Activated CD4-positive, CD25-positive, alpha-beta regulatory T cell (primary cell): ENCODE measurements at places on chromosomes 11 and 22.
A peak's percentile ranks its signal among the peaks of the same experiment; 100 is the strongest.

- no peak for DNase-seq
Measured at GRCh38 chr11:11230802-11231562, 122.1 kb downstream of the CSNK2A3 start.

GRCh38 chr11:125210066-125210465, 45.5 kb downstream of the PKNOX2 start:
- no peak for DNase-seq

GRCh38 chr11:12291766-12292165, 85.6 kb upstream of the PARVA start:
- no peak for DNase-seq

DNA sequence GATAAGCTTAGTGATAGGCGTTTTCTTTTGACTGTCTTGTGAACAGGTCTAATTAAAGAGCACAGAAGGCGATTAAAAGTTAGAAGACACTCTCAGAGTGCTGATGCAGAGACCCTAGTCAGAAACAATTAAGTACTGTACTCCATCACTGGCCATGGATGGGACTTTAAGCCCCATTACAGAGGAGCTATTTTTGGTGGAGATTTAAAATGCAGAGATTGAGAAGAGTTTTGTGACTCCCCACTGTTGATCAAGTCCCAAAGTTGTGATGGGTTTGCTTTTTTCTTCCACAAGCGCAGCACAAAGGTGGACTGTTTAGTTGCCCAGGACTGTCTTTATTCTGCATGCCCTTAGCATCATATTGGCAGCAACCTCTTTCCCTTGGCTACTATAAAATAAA, 978 bp downstream of the LUZP2 start:
- no peak for DNase-seq

DNA sequence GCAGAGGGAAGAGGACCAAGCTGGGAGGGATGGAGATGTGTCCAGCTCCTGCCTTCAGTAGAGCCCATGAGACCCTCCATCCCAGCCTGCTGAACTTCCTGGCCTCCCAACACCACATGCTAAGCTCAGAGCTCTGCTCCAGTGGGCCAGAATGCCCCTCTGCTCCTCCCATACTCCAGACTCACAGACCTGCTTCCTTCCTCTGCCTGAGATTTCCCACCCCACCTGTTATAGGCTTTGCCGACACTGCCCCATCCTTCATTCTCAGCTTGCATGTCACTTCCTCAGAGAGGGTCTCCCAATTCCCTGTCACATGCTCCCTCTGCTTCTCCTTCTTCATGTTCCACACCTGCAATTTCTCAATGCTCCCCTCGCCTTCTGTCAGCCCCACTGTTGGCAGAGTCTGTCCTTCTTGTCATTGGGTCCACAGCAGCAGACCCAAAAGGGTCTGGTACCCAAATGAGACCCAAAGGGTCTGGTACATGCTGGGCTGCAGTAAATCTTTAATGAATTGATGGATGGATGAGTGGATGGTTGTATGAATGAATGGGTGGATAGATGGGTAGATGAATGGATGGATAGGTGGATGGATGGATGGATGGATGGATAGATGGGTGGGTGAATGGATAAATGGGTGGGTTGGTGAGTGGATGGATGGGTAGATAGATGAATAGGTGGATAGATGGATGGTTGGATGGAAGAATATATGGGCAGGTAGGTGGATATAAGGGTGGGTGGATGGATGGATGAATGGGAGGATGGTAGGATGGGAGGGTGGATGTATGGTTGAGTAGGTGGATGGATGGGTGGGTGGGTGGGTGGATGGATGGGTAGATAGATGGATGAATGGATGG, 105.3 kb upstream of the FGF3 start:
- no peak for DNase-seq

DNA sequence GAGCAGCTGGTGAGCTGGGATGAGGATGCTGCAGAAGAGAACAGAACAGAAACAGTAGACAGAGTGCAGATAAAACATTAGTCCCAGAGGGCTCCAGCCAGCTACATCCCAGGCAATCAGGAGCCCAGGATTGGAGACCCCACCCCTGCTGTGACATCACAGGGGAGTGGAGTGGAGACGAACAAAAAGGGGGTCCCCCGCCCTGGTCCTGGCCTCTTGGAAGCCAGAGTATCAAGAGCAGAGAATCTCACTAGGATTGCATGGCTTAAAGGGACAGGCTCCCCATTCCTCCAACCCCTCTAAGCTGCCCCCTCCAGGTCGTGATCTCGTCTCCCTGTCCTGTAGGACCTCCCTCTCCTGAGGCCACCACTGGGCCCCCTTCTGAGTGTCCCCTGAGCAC, at the start of gene P2RX3:
Gene P2RX3, plus strand, starts transcription at position 211 of the 400 bp plus-strand sequence. CDS start 199 bp downstream, outside the sequence.
- no peak for DNase-seq

DNA sequence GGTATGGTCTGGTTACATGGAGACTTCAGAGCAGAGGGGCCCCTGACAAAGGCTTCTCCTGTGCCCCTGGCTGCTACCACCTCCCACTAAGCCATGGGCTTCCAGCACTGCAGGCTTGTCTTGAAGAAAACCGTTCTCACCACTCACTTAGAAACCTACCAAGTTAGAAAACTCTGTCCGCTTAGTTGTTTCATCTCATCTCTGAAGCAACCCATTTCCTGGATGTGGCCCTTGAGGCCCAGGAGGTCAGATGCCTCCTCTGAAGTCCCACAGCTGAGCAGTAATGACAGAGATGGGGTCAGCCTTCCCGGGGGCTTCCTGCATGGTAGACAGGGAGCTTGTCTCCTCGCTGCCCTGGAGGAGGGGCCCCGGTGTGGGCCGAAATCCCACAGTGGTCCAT, 12.9 kb downstream of the CSF2RB start:
- DNase-seq = no peak

DNA sequence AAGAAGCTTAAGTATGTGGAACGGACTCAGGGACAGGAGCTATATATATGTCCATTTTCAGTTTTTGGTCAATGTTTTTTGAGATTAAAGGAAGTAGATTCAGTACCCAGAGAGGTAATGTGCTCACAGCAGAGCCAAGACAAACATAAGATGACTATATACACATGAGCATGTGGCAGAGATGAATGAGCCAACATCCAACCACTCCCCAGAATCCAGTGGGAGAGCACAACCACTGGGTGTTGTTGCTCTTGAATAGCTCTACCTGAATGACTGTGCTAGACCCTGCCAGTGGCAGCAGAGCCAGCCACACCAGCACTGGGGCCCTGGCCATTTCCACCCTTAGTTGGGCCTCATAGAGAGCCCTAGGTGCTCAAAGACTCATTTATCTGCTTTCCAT, 10.7 kb upstream of the SYTL2 start:
- no peak for DNase-seq

- DNase-seq = no peak
Measured at GRCh38 chr11:107996006-107996776, 12.5 kb upstream of the CUL5 start.

DNA sequence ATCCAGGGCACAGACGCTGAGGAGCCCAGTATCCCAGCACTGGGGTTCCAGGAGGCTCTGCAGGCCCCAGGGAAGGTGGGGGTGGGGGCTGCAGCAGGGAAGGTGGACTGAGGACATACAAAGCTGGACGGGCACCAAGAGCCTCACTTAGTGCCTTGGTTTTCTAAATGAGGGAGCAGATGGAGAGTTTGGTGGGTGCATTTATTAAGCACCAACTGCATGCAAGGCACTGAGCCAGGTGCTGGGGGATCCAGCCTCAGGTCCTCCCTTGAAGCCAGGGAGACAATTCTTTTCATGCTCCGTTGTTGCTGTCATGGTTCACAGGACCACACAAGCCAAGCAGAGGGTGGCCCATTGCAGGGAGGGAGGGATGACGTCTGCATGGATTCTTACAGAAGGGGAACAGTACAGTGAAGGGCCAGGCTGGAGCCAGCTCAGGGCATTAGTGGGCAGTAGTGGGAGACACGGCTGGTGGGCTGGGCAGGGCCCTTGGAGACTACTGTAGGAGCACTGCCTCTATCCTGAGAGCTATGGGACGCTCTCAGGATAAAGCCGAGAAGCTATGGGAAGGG, 65.0 kb downstream of the MACROD1 start:
- DNase-seq = no peak

- no peak for DNase-seq
Measured at GRCh38 chr11:32121012-32121411, 30.1 kb downstream of the RCN1 start.

DNA sequence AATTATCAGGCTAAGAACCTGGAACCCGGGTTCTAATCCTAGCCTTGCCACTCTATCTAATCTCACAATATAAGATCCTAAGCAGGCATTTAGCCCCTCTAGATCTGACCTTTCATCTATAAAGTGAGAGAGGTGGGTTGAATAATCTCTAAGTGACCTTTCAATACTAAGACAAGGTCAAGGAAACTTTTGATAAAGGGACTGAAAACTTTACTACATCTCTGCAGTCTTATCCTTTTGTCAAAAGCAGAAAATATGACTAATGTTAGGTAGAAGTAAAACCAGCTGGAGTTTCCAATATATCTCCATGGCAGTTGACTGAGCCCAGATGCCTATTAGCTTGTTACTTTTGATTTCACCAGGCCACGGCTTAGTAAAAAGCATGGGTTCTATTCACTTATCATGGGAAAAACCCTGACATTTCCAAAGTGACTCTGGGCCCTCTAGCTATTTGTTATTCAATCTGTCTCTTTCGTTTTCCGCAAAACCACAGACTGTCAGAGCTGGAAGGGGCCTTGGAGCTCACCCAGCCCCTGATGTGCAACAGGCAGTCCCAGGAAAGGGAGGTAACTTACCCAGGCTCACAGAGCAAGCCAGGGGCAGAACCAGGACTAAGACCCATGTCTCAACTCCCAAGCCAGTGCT, 75.8 kb downstream of the RAB30 start:
- no peak for DNase-seq

DNA sequence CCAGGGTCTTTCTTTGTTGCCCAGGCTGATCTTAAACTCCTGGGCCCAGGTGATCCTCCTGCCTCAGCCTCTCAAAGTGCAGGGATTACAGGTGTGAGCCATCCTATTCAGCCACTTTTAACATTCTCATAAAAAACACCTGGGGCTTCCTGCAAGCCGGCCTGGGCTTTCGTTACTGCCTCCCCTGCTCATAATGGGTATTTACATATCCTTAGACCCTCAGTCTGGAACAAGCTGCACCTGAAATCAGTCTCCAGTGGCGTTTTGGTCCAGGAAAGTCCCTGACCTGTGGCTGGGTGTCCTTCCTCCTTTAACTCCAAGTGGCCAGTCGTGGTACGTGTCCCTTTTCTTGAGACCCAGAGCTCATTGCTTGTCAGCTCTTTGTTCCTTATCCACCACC, 320.7 kb downstream of the TMEM135 start:
- no peak for DNase-seq

DNA sequence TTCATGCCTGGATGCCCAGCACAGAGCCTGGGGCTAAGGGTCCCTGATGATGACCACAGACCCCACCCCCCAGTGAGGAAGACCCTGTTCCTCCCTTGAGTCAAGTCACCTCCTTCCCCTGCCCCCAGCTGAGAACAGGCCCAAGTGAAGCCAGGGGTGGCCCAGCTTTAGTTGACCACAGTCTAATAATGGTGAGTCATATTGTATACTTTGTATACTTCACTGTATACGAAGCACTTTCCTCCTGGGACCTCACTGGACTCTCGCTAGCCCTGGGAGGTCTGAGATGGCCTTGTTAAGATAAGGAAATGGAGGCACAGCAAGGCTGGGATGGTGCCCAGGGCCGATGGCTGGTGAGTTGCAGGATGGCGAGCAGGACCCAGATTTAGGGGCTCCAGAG, 3.7 kb upstream of the FLRT1 start:
- DNase-seq = no peak

DNA sequence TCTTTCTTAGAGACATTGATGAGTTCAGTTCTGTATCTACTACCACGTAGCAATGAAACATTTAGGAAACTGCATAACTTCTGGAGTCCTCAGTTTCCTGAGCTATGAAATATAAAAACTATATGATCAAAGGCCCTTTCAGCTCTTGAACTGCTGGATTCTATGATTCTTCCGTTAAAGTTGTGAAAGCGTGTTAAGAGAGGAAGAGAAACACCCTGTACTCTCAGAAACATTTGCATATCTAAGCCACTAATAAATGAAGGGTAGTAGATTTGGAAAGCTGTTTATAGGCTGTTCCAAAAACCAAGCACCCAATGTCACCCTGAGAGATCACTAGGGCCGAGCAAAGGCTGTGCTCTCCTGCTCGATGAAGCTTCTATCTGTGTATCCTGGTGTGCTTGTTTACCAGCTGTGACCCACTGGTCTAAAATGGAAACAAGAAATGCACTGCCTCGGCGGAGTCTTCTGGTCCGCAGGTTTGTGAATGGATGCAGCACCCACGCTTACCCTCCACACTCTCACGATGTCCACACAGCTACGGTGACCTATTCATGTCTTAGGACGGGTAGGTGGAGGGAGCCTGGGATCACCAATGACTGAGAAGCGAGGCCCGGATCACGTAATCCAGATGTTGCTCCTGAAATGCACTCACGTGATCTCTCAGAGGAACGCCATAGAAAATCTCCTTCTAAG, 325.8 kb downstream of the OPCML start:
- DNase-seq = no peak

- DNase-seq = no peak
Measured at GRCh38 chr11:116500947-116501602, 271.7 kb downstream of the BUD13 start.

GRCh38 chr22:28802595-28803123, 2.3 kb upstream of the XBP1 start:
- no peak for DNase-seq

- no peak for DNase-seq
Measured at GRCh38 chr11:109317726-109318125, 104.3 kb upstream of the C11orf87 start.

GRCh38 chr11:28460348-28460747, 352.2 kb downstream of the METTL15 start:
- no peak for DNase-seq

GRCh38 chr11:60970369-60970774, 1.1 kb upstream of the CD6 start:
- peak; percentile 67 for DNase-seq

GRCh38 chr11:94574193-94574961, 7.2 kb downstream of the PIWIL4 start:
- DNase-seq = no peak

- no peak for DNase-seq
Measured at GRCh38 chr22:26236991-26237390, 67.7 kb downstream of the SEZ6L start.

- DNase-seq = no peak
Measured at GRCh38 chr22:23013612-23014011, 56.7 kb upstream of the GNAZ start.

GRCh38 chr11:12581923-12582322, 92.3 kb upstream of the TEAD1 start:
- no peak for DNase-seq
